ENCODE measurements at places on chromosomes 13 and 19.
A peak's percentile ranks its signal among the peaks of the same experiment; 100 is the strongest.

DNA sequence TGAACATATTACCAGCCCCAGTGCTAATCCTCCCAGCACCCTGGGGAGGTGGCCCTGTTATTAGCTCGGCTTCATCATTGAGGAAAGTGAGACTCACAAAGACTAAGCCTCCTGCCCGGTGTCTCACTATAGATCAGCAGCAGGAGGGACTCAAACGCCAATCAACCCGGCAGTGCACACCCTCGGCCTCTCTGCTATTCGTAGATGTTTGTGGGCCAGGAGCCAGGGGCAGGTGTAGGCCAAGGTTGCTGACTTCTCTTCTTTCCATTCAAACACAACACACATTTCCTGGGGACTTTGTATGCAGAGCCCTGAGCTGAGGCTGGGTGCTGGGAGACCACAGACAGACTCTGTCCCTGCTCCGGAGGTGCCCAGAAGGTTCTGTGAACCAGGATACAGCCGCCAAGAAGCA, 9.4 kb upstream of the SBK3 start:
- no peak for DNase-seq

DNA sequence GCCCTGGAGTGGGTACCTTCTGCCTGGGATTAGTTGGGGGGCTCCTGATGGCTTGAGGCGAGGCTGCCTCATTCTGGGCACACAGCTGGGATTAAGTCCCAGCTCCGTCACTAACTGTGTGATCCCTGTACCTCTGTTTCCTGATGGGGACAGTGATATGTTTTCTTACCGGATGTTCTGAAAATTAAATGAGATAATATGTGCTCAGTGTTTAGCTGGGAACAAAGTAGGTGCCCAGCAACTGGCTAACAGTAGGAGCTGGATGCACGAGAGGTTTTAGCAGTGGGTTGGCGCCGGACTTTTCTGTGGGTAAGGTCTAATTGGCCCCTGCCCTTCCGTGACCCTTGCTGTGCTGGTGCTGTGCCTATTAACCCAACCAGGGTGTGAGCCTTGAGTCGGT, 203.4 kb downstream of the URI1 start:
- DNase-seq, result no peak

DNA sequence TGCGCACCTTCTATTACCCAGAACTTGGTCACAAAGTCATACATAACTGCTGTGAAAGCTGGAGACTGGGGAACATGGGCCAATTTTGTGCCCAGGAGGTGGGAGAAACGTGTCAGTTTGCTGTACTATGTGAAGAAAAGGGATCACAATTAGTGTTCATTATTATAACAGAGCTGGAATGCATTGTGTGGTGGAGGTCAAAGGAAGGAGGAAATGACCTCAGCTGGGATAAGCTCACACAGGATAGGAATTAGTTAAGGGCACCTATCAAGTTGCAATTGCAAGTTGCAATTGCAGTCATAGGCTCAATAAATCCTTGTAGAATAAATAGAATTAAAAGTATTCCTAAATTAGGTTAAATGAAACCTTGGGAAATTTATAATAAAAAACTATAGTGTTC, 103.9 kb upstream of the OBI1 start:
- DNase-seq, result no peak

GRCh38 chr19:8451885-8452284, 7.1 kb downstream of the HNRNPM start:
- peak; percentile 6 for DNase-seq

- no peak for DNase-seq
Observed at GRCh38 chr13:51846756-51847155, 1.8 kb upstream of the TMEM272 start.

DNA sequence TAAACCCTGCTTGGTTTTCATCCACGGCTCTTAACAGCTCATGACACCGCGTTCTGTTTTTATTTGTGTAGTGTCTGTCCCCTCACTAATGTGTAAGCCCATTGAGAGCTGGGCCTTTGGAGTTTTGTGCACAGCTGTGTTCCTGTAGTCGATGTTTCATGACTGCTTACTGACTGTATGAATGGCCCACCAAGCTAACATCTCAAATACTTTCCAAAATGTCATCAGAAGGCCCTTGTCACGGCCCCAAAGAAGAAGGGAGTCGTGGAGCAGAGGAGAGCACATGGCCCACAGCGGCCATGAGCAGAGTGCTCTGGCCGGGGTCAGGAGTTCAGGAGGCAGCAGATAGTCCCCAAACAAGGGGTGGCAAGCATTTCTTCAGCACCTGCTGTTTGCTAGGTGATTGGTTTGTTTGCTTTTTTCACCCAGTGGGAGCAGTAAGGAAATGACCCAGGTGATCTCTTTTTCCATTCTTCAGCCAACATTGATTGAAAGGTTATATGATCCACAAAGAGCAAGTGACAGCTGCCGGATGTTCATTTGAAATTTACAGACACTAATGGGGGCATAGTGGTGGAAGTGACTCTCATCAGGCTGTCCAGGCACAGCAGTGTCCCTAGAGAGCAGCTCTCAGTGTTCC, 315.2 kb downstream of the ATP8A2 start:
- DNase-seq, result no peak

GRCh38 chr19:6527893-6528543, 2.8 kb upstream of the TNFSF9 start:
- no peak for DNase-seq

- no peak for DNase-seq
Observed at GRCh38 chr19:39321117-39321831, 611 bp upstream of the LRFN1 start.

GRCh38 chr13:30453727-30454126, 12.0 kb downstream of the HMGB1 start:
- no peak for DNase-seq

GRCh38 chr19:574658-575526, 2.5 kb downstream of the BSG start:
- DNase-seq, result no peak
